ENCODE measurements at places on chromosomes 1 and 21.

- DNase-seq: no peak
These were observed 37.4 kb downstream of the TMCO4 start for GRCh38 chr1:19762175-19762779.

DNA sequence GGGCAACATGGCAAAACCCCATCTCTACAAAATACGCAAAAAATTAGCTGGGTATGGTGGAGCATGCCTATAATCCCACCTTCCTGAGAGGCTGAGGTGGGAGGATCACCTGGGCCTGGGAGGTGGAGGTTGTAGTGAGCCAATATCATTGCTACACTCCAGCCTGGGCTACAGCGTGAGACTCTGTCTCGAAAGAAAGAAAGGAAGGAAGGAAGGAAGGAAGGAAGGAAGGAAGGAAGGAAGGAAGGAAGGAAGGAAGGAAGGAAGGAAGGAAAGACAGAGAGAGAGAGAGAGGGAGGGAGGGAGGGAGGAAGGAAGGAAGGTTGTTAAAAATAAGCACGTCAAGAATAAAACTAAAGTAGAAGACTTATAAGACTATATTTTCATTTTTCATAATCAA lies 17.0 kb upstream of the ATP1A1 start:
- DNase-seq: no peak

DNA sequence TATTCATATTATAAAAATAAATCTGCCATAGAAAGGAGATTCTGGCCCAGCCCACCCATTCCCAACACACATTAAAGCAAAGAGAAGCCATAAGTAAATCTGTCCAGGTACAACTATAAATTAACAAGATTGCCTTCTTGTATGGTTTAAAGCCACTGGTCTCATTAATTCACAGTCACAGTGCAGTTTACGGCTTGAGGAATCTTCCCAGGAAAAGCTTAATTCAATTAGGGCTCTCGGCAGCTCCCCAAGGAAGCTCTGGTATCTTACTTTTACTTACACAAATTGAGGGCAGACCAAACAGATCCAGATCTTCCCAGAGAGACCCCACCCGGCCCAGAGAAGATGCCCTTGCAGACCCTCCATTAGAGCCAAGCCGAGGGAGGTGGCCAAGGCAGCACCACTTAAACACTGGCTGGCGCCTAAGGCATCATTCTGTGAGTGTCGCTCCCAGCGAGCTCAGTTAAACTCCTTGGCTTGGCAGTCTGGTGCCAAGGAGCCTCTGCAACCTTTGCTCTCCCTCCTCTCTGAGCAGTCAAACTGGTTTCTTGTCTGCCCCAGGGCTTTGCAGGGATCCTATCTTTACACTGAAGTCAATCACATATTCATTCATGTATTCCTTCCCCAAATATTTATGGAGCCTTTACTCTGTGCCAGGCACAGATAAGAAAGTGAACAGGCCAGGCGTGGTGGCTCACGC lies 10.7 kb downstream of the SLC9A1 start:
- no peak for DNase-seq

GRCh38 chr1:118185084-118185832 lies at the start of gene SPAG17:
SPAG17 (minus strand) TSS chr1:118185228; CDS start chr1:118185157, 71 bp downstream.
- DNase-seq: no peak

GRCh38 chr1:165661703-165662102 lies 30.7 kb downstream of the MGST3 start:
- DNase-seq: no peak

GRCh38 chr21:14916676-14917141 lies 148.1 kb downstream of the NRIP1 start:
- no peak for DNase-seq

DNA sequence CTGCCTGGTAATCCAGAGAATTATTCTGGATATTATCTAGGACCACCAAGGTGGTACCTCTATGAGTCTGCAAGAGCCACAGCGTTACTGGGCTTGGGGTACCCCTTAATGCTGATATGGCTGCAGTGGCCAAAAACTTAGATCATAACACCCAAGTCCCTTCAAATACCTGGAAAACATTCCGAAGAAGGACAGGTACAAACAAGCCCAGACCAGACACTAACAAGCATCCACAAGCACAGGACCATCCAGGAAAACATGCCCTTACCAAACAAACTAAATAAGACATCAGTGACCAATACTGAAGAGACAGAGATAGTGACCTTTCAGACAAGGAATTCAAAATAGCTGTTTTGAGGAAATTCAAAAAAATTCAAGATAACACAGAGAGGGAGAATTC lies 2.9 kb downstream of the C1orf105 start:
- DNase-seq: no peak

- no peak for DNase-seq
These were observed 17.9 kb downstream of the KDM1A start for GRCh38 chr1:23037081-23037740.

GRCh38 chr21:14687268-14687625 lies 141.1 kb upstream of the SAMSN1 start:
- no peak for DNase-seq

DNA sequence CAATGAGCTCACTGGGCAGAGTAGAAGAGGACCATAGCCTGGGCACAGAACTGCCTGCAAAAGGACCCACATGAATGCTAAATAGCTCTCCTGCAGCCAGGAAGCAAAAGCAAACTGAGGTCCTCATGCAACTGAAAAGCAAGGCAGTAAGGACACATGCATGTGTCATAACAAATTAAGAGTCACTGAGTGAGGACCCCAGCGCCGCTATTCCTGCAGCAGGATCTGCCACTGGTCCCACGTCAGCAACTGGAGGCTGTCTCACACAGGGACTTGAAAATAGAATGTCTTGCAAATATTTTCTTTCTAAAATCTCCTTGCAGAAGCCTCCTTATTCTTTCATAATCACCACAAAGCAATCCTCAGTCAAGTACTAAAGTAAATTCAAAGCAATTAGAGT lies 559.6 kb upstream of the DAB1 start:
- DNase-seq: no peak

DNA sequence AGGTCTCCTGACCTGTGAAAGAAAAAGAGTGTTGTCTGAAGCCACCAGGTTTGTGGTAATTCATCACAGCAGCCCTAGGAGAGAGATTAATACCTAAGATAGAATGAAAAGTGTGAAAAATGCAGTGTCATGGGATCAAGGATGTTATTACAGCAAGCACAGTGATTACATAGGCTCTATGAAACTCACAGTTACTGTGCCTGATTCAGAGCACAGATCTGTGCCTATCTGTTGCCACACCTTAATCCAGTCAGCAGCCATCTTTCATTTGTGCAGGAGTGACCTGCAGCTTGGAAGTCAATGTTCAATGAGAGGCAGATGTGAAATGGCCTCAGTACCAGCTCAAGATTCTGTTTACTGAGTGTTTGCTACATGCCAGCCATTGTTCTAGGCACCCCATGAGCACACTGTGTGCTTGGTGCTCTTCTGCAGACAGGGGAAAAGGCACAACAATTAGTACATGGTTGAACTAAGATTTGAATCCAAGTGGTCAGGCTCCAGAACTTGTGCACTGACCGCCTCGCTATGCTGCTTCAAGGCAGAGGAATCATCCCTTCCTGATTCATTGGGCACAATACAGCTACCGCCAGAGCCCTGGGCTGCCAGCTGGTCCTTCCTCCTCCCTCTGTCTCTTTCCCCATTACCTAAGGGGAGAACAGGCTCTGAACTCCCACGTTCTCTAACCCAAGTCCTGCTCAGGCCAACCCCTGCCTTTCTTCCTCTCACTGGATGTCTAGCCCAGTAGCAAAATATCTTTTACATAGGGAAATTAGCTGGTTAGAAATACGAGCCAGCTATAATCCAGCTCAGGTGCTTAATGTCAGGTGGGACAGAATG lies 56.3 kb upstream of the NEK2 start:
- no peak for DNase-seq

DNA sequence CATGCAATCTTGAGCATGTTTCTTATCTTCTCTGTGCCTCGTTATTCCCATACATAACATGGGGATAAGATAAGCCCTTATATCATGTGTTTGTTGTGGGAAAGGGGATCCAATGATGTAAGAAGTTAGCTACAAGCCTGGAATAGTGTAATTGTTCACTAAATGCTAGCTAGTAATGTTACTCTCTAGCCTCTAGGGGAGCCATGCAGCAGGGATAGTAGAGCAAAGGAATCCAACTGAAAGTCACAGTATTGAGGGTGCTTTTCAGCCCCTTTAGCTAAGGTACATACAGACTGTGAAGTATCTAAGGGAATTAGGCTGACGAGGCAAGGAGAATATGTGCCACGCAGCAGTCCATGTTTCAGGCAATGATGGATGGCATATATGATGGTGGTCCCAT lies 46.9 kb downstream of the IL23R start:
- DNase-seq: no peak

- DNase-seq: no peak
These were observed 17.3 kb upstream of the IRF2BP2 start for GRCh38 chr1:234627009-234627950.

- no peak for DNase-seq
These were observed 11.7 kb upstream of the CD55 start for GRCh38 chr1:207309745-207310273.

DNA sequence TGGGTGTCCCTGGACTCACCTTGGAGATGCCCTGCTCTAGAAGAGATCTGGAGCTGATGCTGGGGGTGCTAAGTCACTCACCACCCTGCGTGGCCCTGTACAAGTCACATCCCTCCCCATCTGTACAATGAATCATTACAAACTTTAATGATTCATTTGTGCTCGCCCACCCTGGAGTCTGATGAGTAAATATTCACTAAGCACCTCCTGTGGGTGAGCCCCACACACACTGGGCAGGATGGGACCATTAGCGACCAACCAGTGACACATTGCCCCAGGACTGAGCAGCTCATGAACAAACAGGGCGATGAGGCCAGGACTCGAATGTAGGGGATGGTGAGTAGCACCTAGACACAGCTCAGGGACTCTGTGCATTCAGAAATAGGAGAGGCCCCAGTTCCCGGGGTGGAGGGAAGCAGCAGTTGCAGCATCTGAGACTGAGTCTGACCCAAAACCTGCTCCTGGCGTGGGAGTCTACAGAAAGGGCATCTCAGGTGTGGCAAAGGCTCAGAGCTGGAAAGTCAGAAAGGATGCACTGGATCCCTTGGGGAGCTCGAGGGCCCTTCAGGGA lies 18.1 kb upstream of the PDZK1IP1 start:
- no peak for DNase-seq

DNA sequence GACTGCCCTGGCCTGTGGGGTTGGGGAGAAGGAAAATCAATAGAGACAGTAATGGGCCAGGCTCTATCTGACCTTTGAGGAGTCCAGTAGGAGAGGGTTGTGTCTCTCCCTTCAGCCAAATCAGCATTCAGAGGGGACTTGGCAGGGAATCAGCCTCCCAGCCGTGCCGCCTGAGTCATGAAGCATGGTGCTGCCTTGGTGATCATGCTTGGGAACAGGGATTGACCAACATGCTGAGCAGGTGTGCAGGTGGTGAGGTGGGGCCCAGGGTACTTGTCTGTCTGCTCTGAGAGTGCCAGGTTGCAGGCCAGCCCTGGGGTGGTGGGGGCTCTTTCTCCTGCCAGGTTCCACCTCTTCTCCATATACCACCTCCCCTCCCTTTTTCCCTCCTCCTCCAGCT lies 58.9 kb upstream of the TLR5 start:
- no peak for DNase-seq

GRCh38 chr1:65688215-65688566 lies 104.5 kb upstream of the PDE4B start:
- no peak for DNase-seq

DNA sequence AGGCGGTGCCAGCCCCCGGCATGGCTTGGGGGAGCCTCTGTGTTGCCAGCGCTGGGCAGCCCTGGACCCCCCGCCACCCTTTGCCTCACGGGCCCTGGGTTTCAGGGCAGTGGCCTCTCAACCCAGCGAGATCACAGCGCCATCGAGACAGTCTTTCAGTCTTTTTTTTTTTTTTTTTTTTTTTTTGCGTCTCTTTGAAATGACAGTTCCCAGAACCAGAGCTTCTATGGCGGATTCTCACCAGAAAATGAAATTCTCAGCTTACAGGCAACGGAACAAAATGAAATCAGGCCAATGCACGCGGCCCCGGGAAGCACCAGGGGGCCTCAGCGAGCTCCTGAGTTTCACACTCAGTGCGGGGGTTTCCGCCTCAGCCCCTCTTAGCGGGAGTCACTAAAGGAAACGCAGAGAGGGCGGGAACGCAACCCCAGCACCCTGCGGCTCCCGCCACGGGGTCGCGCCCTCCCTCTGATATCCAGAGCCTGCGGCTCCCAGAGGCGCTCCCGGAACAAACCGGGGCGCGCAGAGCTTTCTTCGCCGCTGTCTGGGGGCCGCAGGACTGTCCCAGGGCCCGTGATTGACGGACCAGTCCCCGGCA lies 8.0 kb upstream of the COL6A1 start:
- no peak for DNase-seq
